ENCODE measurements at places on chromosomes 7 and 10.
A peak's percentile ranks its signal among the peaks of the same experiment; 100 is the strongest.

GRCh38 chr10:72175149-72175548, 40.7 kb upstream of the ANAPC16 start:
- no peak for DNase-seq

GRCh38 chr7:112501801-112502503, 21.2 kb downstream of the LSMEM1 start:
- no peak for DNase-seq

- peak; percentile 19 for DNase-seq
Observed at GRCh38 chr10:84613336-84614021, 285.1 kb downstream of the CCSER2 start.

DNA sequence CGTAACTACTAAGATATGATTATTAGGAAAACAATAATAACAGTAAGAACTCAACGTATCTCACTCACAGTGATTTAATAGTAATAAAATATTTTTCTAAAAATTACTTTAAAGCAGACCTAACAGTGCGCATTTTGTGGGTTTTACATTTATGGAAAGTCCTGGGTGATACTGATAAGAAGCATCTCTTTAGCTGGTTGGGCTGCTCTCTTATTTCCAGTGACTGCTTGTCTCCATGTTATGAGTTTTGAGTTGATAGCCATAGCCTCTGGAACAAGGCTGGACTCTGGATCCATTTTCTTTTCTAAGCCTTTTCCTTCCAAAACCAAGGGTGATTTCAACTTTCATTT, 29.5 kb upstream of the INHBA start:
- no peak for DNase-seq

- DNase-seq = no peak
Observed at GRCh38 chr10:131490991-131491594, 179.6 kb upstream of the TCERG1L start.

GRCh38 chr10:49172061-49172776, 16.0 kb downstream of the TMEM273 start:
- DNase-seq = no peak

DNA sequence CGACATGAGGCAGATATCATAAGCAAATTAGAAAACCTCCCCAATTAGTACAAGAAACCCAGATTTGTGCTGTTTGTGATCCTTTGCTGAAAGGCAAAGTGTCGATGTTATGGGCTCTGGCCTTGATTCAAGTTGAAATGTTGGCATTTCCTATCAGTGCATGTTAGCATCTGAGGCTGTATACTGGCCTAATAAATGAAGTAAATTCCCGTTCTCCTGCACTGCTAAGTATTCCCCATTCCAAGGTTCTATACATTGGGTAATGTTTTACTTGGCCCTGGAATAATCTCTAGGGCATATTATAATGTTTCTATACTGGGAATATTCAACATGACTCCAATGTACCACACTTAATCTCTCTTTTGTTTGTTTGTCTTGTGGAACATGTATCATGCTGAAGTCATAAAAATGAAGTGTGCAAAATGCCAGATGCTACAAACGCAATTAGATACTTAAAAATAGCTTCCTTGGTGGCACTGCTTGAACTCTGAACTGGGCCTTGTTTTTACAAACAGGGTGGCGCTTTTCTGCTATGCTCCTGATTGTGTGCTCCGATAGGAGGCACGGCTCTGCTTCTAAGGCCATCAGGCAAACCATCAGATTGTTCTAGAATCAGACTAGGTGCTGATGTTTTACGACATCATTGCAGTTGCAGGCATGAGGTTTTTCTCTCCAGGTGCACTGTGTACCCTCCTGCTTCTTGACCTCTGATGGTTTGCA, 156.7 kb upstream of the TCF7L2 start:
- DNase-seq = no peak

- no peak for DNase-seq
Observed at GRCh38 chr10:132947843-132948242, 5.5 kb upstream of the CFAP46 start.

DNA sequence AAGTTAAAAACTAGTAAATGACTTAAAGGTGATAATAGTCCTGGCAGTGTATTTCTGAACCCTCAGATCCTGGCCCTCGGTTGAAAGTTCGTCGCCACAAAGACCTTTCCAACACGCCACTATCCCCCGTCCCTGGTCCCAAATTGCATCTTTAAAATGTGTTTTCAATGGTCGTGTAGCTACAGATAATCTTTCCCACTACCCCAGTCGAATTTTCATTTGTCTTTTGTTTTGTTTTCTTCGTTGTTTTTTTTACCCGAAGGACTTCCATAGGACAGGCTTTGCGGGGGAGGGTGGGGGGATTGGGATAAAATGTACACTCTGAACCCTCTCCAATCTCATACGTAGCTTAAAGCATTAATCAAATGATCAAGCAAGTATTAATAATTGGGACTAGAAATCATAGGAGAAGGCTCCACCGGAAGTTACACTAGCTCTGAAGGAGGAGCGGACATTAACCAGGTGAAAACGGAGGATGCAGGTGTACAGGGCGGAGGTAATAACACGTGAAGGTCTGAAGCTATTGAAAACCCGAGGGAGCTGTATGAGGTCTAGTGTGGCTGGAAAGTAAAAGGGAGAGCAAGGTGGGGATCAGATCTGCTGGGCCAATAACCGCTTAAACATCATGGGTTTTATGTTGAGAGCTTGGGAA, 32.8 kb upstream of the PHF14 start:
- peak; percentile 25 for DNase-seq

- no peak for DNase-seq
Observed at GRCh38 chr7:4028221-4028620, 653.9 kb upstream of the FOXK1 start.

DNA sequence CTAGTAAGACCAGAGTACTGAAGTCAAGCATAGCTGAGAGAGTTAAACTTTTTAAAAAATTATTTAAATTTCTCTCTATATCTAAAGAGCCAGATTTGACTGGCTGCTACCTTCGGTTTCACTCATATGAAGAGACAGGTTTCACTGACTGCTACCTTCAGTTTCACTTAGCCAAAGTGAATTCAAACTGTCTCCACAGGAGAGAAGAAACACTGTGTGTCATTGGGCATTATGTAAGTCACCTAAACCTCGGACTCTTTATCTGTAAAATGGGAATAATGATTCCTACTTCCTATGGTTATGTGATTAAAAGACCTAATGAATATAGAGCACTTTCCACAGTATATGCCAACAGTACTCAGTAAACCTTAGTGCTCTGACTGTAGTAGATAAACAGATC, 41.6 kb upstream of the MET start:
- no peak for DNase-seq
